Mucosa of gallbladder (tissue), 1 donor: ENCODE measurements at places on chromosomes 6 and 20. TPM values are rescaled to one million over a fixed set of nuclear protein-coding genes. Genes with fewer than 3 reads are reported as not detected.
A peak's percentile ranks its signal among the peaks of the same experiment; 100 is the strongest.

The WFDC12 gene
- not detected for total RNA-seq

The SOX12 gene
- 17.5 TPM for total RNA-seq

- DNase-seq = no peak
Measured at GRCh38 chr6:128156321-128157111, 255.7 kb upstream of the THEMIS start.

DNA sequence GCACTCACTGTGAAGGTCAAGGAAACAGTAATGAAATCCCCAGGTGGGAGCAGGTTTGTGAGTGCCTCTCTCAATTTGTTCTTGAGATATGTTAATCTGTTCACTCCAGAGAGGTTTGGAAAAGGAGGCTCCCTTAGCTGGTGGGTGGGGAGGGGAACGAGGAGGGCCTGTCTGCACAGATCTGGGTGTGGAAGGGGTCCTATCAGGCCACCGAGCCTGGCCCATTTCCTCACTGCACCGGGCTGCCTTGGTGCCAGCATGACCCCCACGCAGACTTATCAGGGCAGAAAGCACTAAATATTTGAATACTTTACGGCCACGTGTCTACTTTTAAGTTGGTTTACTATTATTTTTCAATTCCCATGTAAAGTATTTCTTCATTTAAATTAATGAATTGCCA, 8.3 kb downstream of the AGPAT4 start:
- DNase-seq = no peak

The C6orf52 gene
- total RNA-seq = 0.69 TPM

DNA sequence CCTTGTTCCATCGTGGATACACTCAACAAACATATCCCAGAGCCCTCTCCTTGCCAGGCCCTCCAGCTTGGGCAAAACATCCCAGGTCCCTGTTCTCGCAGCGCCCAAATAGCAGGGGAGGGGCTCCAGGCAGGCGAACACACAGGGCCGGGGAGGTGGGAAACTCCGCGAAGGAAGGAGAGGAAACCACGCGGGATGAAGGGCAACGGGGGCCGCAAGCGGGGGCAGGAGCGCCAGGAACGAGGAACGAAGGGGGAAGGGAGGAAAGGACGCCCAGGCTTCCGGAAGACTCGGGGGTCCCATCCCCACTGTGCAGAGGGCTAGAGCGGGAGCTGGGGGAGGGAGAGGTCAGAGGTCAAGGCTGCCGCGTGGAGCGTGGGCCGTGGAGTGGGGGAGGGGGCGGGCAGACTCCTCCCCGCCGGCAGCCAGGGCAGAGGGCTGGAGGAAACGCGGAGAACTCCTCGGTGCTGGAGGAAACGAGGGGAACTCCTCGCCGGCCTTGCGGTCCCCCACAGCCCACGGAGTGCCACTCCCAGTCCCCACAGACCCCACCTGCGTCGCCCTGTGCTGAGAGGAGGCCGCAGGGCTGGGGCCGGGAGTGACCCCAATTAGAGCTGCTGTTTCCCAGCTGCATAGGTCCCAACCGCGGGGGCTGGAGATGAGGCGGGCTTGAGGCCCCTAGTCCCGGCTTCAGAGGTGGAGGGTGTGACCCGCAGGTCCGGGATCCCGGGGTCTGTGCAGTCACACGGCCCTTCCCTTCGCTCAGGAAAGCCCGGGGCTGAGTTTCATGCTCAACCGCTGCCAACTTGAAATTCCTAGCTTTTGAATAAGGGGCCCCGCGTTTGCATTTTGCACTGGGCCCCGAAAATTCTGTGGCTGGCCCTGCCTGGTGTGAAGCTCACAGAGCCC, 1.2 kb upstream of the RBM38 start:
- DNase-seq = no peak

The POM121L2 gene
- not detected for total RNA-seq

The SLC22A3 gene
- 36.0 TPM for total RNA-seq

DNA sequence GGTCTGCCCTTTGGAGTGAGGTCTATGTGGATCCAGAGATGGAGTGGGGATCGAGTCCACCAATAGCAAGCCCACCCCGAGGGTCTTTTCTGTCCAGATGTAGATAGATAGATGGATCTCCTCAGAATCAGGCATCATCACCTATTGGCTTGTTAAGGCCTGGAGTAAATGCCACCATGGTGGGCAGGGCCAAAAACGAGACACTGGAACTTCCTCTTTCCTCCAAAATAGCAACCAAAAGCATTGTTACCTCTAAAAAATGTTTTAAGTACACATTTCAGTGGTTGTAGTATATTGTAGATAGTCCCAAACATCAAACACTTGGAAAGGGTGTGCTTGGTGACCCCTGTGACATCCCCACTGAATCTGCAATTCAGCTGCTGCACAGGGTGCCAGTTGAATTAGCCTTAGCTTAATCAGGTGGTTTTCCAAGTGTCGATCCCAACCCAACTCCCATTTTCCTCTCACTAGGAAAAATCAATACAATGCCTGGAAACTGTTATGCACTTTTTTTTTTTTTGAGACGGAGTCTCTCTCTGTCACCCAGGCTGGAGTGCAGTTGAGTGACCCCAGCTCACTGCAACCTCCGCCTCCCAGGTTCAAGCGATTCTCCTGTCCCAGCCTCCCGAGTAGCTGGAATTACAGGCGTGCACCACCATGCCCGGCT, 35.0 kb upstream of the NELFCD start:
- DNase-seq = no peak

DNA sequence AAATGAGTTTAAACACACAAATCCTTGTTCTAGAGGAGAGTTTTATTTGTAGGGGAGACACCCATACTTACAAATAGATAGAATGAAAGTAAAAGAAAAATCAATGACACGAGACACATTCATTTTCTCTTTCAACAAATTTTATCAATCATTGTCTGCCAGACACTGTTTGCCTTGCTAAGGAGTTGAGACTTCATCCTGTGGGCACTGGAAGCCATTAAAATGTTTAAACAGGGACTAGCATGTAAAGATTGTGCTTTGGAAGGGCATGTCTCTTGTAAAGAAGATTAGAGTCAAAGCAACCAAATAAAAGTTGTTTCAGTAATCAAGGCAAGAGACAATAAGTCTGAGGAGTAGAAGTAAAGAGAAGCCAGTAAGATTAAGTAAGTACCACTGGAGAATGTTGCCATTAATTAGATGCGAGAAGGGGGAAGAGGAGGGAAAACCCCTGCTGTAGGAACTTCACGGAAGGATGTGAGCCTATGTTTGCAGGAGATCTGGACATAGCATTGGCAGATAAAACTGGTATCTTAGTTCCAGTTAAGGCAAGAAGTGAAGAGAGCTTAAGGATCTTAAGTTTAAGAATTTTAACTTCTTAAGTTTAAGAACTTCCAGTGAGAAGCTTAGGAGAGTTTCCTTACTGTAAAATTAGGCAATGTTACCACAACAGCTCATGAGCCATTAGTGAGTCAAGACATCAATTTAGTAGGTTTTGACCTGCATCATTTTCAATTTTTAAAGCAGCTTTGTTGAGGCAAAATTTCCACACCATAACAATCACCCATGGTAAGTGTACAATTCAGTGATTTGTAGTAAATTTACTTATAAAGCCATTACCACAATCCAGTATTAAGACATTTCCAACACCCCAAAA, 117.0 kb upstream of the UST start:
- DNase-seq = no peak

DNA sequence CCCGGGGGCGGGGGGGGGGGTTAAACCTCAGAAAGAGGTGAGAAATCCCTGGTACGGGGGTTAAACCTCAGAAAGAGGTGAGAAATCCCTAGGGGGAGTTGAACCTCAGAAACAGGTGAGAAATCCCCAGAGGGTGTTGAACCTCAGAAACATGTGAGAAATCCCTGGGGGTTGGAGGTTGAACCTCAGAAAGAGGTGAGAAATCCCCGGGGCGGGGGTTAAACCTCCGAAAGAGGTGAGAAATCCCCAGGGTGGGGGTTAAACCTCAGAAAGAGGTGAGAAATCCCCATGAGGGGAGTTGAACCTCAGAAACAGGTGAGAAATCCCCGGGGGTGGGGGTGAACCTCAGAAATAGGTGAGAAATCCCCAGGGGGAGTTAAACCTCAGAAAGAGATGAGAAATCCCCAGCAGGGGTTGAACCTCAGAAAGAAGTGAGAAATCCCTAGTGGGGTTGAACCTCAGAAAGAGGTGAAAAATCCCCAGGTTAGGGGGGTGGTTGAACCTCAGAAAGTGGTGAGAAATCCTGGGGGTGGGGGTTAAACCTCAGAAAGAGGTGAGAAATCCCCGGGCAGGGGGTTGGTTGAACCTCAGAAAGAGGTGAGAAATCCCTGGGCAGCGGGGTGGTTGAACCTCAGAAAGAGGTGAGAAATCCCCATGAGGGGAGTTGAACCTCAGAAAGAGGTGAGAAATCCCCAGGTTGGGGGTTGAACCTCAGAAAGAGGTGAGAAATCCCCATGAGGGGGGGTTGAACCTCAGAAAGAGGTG, 87.4 kb downstream of the PLG start:
- DNase-seq = no peak

GRCh38 chr6:29995340-29995777, 53.0 kb downstream of the HLA-A start:
- no peak for DNase-seq

- DNase-seq = no peak
Measured at GRCh38 chr6:82176616-82177015, 70.9 kb downstream of the IBTK start.

DNA sequence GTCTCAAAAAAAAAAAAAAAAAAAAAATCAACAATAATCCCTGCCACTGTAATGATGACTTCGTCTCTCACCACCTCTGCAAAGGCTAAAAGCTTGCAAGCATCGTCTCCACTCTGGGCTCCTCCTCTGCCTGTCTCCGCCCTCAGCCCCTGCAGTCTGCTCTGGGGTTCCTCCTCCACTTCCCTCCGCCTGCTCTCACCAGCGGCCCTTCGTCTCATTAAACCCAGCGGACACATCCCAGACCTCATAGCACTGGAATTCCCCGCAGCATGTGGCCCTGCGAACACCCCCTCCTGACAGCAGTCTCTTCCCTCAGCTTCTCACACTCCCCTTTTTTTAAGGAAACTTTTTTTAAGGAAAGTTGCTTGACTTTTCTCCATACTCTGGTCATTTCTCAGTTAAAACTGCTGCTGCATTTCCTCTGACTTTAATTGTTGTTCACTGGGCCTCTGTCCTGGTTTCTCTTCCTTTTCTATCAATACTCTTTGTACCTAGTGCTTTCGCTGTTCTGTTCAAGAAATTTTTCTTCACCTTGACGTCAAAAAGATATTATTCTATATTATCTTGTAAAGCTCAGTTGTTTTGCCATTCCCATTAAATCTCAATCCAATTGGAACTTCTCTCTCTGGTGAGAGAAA, 70.9 kb upstream of the PLEKHG1 start:
- peak; percentile 56 for DNase-seq

The SMLR1 gene
- 2.8 TPM for total RNA-seq

- DNase-seq = no peak
Measured at GRCh38 chr20:16710781-16711180, 19.0 kb upstream of the SNRPB2 start.

DNA sequence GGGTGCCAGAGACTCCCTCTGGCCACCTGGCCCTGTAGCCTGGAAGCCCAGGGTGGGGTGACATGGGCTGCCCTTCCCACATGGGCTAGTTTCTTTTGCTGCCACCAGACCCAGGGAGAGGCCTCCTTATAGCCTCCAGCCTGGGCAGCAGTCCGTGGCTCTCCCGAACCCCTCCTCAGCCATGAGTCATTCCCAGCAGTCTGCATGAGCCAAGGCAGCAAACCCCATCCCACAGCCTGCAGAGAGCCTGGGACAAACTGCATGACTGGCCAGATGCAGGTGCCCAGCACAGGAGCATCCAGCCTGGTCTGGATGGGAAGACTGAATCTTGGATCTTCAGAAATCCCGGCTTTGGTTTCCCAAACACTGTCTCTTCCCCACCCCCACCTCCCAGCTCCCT, 75.7 kb downstream of the MRPL14 start:
- no peak for DNase-seq
